Mucosa of descending colon (tissue), 3 donors: ENCODE measurements at places on chromosomes 13 and 19. TPM values are rescaled to one million over a fixed set of nuclear protein-coding genes. Genes with fewer than 3 reads are reported as not detected.

The GJA3 gene
- total RNA-seq = not detected

DNA sequence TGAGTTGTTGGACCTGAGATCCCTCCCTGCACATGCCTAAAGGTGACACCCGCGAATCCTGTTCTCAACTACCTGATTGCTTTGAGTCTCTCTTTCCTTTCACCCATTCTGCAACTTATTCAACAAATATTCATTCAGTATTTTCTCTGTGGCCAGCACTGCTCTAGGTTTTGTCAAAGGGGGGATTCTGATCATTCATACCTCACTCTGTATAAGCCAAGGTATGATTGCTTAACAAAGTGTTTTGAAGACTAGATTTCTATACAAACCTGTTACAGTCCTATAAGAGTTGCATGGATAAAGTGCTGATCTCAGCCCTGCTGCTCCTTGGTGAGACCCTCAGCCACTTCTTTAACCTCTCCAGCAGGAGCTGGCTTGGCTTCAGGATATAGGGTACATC is 409.7 kb downstream of the KCNRG start:
- DNase-seq = no peak

GRCh38 chr13:73481886-73482445 is 423.2 kb downstream of the KLF5 start:
- no peak for DNase-seq

DNA sequence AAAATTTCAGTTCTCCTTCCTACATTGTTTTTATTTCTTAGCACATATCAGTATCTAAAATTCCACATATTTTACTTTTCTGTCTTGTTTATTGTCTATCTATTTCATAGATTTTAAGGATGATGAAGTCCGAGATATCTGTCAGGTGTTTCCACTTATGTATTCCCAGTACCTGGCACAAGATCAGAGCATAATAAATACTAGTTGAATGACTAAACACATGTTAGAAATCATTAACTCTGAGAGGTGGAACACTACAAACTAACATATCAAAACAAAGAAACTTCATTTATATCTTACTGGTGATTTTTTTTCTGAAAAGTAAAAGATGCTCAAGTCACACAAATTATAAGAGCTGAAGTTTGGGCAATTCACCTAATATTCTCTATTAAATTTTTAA is 1208.3 kb downstream of the PCDH9 start:
- no peak for DNase-seq

GRCh38 chr13:77239312-77239711 is 87.6 kb downstream of the MYCBP2 start:
- no peak for DNase-seq

DNA sequence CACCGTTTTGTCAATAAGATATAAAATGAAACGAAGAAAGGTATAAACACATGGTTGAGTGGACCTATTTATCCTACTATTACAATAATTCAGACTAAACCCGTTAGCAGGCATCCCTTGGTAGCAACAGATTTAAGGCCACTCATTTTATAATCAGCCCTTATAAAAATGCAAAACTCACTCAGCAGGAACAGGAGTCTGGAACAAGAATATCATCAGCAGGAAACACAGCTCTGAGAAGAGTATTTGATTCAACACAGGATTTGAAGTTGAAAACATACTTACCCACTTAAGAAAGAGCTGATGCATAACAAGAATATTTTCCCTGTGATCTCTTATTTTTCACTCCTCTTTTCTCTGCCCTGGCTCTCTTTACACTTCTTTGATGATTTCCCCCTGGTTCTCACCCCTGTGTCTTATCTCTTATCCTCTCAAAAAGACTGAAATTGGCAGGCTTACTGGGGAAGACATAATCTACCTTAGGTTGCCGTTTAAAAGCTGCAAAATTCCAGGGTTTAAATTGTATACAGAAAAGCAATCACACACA is 1722.7 kb downstream of the SLITRK5 start:
- DNase-seq = no peak

GRCh38 chr13:110275931-110276552 is 30.9 kb downstream of the COL4A1 start:
- no peak for DNase-seq

DNA sequence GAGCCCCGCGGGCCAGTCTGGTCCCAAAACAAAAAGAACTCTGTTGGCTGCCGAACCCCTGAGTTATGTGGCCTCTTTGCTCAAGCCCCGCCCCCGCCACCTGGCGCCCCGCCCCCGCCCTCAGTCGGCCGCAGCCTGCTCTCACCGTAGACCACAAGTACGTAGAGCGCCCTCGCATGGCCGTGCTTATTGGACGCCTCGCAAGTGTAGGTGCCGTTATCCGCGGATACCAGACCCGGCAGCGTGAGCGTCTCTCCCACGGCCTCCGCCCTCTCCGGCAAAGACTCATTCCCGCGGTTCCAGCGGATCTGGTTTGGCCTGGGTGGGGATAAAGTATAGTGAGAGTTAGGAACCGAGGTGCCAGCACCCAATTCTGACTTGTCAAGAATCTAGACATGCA is 5.5 kb upstream of the ZNF428 start:
- peak; percentile 91 for DNase-seq

DNA sequence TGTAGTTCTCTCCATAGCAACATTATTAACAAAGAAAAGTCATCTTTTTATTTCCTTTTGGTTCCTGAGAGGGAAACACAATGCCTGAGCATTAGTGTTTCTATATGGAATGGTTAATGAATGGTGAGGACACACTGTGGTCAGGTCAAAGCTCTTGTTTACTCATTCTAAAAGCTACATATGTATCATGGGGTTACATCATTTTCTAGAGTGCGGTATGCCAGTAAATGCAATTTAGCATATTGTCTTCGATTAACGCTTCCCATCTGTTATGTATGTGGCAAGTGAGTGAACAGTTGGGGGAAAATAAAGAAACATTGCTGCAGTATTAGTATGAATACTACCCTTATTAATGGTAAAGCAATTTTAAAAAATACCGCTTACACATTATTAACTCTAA is 1152.2 kb upstream of the SPRY2 start:
- DNase-seq = no peak

The IFI30 gene
- total RNA-seq = 49.4 TPM

- DNase-seq = no peak
Observed at GRCh38 chr13:51500687-51501086, 47.9 kb upstream of the INTS6 start.

- no peak for DNase-seq
Observed at GRCh38 chr13:30810801-30811200, 75.5 kb downstream of the ALOX5AP start.

DNA sequence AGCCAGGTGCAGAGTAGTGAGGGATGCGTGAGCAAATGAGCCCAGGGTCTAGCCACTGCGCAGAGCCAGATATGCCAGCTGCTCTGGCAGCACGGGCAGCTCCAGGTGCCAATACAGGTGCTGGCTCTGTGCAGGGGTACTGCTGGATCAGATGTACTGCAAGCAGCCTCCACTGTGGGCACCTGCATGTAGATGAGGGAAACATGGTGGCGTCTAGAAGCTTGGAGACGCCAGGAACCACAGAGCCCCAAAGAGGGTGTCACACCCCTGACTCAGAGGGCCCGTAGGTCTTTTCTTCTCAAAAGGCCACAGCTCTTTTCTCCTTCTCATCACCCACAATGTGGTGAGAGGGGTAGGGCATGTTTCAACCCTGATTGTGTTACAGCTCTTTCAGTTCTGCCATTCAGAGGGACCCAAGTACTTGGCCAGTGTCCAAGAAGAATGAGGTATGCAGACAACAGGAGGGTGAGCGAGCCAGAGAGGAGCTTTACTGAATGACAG is 244.4 kb upstream of the SLITRK1 start:
- DNase-seq = no peak
